Glutamatergic neuron (in vitro differentiated cells): ENCODE measurements at places on chromosomes 6 and 20. TPM values are rescaled to one million over a fixed set of nuclear protein-coding genes. Genes with fewer than 3 reads are reported as not detected.

HLA-B gene
- total RNA-seq, result 11.4 TPM

PDE10A gene
- total RNA-seq, result 24.5 TPM

VARS2 gene
- total RNA-seq, result 47.0 TPM

ASCC3 gene
- total RNA-seq, result 49.6 TPM

TCF21 gene
- not detected for total RNA-seq

MUCL3 gene
- total RNA-seq, result not detected

CDSN gene
- total RNA-seq, result not detected

CALHM6 gene
- total RNA-seq, result not detected

SPDEF gene
- not detected for total RNA-seq
